ENCODE measurements at places on chromosomes 13 and 19. TPM values are rescaled to one million over a fixed set of nuclear protein-coding genes. Genes with fewer than 3 reads are reported as not detected.

Gene IFNL1
- not detected for polyA plus RNA-seq

Gene PRODH2
- polyA plus RNA-seq, result not detected

Gene APOC4
- not detected for polyA plus RNA-seq

Gene DEDD2
- 65.0 TPM for polyA plus RNA-seq

Gene YJEFN3
- 17.2 TPM for polyA plus RNA-seq

Gene GARIN5A
- 31.5 TPM for polyA plus RNA-seq

Gene KLK3
- polyA plus RNA-seq, result 0.08 TPM

Gene CELF5
- polyA plus RNA-seq, result 18.2 TPM

Gene PSG3
- not detected for polyA plus RNA-seq

Gene TMEM190
- 1.6 TPM for polyA plus RNA-seq

Gene UPK1A
- polyA plus RNA-seq, result 9.8 TPM

Gene RNF6
- 4.0 TPM for polyA plus RNA-seq

Gene CATSPERD
- polyA plus RNA-seq, result not detected

Gene ADM5
- polyA plus RNA-seq, result 2.5 TPM

Gene ZNF699
- 1.0 TPM for polyA plus RNA-seq

Gene POU4F1
- 0.09 TPM for polyA plus RNA-seq

Gene FAM216B
- not detected for polyA plus RNA-seq

Gene MOB3A
- polyA plus RNA-seq, result 10.2 TPM

Gene DACH1
- 0.27 TPM for polyA plus RNA-seq

Gene DCT
- 0.02 TPM for polyA plus RNA-seq

Gene C1QTNF9
- not detected for polyA plus RNA-seq

Gene ZNF486
- 6.3 TPM for polyA plus RNA-seq

Gene CRLF1
- polyA plus RNA-seq, result 7.2 TPM

Gene PCDH17
- 0.31 TPM for polyA plus RNA-seq

Gene SLC5A5
- 2.2 TPM for polyA plus RNA-seq

Gene ZSCAN4
- not detected for polyA plus RNA-seq

Gene ODAD3
- polyA plus RNA-seq, result 2.1 TPM

Gene ZNF793
- 5.0 TPM for polyA plus RNA-seq

Gene PABPC3
- 0.14 TPM for polyA plus RNA-seq

Gene ZNF497
- 1.4 TPM for polyA plus RNA-seq

Gene LILRA5
- polyA plus RNA-seq, result not detected

Gene PLD3
- 543 TPM for polyA plus RNA-seq

Gene FCER2
- polyA plus RNA-seq, result 0.67 TPM

Gene PRSS57
- polyA plus RNA-seq, result 0.09 TPM

Gene ANKLE1
- 14.2 TPM for polyA plus RNA-seq

Gene METTL21C
- polyA plus RNA-seq, result not detected

Gene ZNF549
- polyA plus RNA-seq, result 4.3 TPM

Gene KCNC3
- 6.3 TPM for polyA plus RNA-seq

Gene COX6B2
- 4.9 TPM for polyA plus RNA-seq

Gene PDX1
- polyA plus RNA-seq, result not detected

Gene CHMP2A
- 132 TPM for polyA plus RNA-seq

Gene TJP3
- 30.2 TPM for polyA plus RNA-seq

Gene PSG6
- not detected for polyA plus RNA-seq

Gene U2AF1L4
- polyA plus RNA-seq, result 32.7 TPM

Gene MCF2L
- polyA plus RNA-seq, result 15.9 TPM

Gene FUT1
- 7.4 TPM for polyA plus RNA-seq

Gene FLT3LG
- 3.2 TPM for polyA plus RNA-seq

Gene CLEC17A
- not detected for polyA plus RNA-seq

Gene FBN3
- 64.1 TPM for polyA plus RNA-seq
